NCI-H2081 (cell line): ENCODE measurements at places on chromosomes 1 and 21.

DNA sequence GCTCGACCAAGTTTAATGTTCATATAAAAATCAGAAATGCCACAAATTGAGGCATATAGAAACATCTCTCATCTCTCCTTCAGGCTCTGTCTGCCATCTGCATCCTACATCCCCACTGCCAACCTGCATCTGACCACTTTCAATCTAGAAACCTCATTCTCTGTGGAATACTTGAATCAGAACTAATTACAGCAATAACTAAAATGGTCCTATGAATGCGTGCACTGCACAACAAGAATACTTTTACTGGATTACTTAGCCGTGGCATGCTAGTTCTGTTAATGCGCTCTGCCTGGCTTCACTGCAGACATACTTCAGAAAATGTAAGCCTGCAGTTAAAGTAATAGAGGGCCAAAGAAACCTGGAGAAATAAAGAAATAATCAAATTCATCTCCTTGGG, 89.8 kb upstream of the NR5A2 start:
- DNase-seq, result no peak

- DNase-seq, result no peak
These were observed 1.5 kb downstream of the EPRS1 start for GRCh38 chr1:220044678-220045355.

GRCh38 chr1:1069711-1070676, 4.1 kb downstream of the RNF223 start:
- no peak for DNase-seq

- no peak for DNase-seq
These were observed 62.9 kb upstream of the EDN2 start for GRCh38 chr1:41547336-41547735.

DNA sequence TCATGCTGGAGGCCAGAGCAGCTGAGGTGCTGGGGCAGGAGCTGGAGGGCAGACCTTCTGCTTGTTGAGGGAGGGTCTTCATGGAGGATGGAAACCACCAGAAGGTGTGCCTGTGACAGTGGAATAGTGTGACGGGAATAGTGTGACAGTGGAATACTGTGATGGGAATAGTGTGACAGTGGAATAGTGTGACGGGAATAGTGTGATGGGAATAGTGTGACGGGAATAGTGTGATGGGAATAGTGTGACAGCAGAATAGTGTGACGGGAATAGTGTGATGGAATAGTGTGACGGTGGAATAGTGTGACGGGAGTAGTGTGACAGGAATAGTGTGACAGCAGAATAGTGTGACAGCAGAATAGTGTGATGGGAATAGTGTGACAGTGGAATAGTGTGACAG, 325.1 kb downstream of the HHAT start:
- no peak for DNase-seq

- DNase-seq, result no peak
These were observed 102.3 kb upstream of the GNG12 start for GRCh38 chr1:67935560-67935959.

DNA sequence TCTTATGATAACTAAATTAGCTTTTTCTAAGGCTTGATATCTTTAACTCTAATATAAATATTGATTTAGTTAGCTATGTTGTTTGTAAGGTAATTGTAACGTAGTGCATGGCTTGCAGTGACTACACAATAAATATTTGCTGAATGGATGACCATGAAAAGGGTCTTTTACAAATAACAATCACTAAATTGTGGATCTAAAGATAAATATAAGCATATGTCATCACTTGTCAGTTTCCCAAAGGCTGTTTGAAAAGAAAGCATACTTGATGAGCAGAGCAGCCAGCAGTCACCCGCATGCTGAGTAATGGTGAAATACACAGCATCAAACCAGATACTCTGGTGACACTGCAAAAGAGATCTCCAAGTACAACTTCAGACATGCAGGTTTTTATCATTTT, 92.5 kb upstream of the FMN2 start:
- DNase-seq, result peak; percentile 79

DNA sequence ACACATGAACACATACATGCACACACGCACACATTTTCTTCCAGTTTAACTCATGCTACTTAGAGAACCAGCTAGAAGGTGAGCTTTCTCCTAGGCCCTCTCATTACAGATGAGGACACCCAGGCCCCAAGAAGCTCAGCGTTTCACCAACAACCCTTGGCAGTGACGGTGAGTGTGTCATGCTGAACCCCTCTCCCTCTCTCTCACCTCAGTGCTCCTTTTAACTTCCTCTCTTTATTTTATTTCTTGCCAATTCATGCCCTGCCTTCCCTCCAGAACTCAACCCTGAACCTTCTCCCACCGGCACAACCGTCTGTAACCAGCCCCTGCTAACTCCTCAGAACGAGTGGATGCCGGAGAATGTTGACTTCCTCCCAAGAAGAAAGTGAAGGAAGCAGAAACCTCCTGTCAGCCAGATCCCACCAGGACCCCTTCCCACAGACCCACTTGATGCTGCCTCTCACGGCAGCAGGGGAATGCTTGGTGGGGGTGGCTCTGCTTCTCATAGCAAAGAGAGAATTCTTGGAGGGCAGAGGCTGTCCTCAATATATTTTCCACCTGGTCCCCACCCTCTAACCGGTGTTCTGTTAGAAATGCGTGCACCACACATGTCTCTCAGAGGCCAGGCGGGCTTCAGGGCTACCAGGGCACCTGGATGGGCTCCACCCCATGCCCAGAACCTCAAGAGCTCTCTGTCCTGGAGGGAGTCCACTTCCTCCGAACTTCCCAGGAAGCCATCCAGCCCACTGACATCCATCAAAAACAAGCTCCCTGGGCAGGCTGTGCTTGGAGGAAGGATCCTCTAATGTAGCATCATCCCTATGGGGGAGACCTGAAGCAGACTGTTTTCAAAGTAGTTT, 134.0 kb downstream of the TOMM20 start:
- no peak for DNase-seq

DNA sequence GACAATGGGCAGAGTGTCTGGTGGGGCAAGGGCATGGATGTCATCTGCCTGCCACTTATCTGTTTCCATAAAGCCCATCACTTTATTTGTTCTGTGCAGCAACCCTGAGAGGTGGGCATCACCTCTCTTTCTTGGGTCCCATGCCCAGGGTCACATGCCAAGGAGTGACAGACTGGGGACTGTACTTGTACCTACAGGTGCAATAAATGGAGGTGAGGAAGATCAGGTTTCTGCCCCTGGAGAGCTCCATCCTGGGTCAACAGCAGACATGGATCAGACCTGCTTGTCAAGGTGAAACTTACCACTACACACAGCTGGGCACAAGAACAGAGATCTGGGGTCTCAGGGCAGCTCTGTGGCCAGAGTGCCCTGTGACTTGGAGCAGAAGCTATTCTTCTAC, 18.4 kb upstream of the PRDM16 start:
- DNase-seq, result no peak

GRCh38 chr21:14545906-14546480, at the start of gene SAMSN1:
TSS of gene SAMSN1 (minus strand) at chr21:14546315. CDS start at chr21:14546261, 54 bp downstream.
- no peak for DNase-seq

GRCh38 chr1:228347181-228347580, 59.5 kb downstream of the TRIM11 start:
- DNase-seq, result no peak

GRCh38 chr1:54167422-54168139, 14.8 kb upstream of the CDCP2 start:
- DNase-seq, result no peak

DNA sequence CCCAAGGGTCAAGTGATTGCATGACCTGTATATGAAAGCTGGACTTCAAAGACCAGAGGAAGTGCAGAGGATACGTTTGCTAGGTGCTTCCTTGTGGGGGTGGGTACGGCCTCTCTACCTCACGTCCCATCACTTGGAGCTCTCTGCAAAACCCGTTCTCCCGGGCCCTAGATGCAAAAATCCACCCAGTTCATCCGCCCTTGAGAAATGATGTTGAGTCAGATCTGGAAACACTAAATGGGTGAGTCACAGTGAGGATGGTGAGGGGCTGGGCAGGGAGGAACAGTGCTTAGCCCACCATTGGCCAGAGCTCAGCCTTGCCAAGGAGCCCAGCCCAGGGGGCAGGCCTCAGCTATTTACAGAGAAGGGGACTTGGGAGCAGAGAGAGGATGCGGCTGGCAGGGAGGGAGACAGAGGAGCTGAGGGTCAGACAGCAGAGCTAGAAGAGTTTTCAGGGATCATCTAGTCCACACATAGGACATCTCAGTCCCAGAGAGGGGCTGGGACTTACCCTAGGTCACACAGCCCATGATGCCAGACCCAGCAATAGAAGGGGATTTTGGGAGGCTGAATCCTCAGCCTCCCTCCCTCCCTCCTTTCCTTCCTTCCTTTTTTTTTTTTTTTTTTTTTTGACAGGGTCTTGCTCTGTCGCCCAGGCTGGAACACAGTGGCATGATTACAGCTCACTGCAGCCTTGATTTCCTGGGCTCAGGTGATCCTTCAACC, 14.6 kb downstream of the ARHGEF10L start:
- no peak for DNase-seq
